ENCODE measurements at places on chromosomes 12 and 14. TPM values are rescaled to one million over a fixed set of nuclear protein-coding genes. Genes with fewer than 3 reads are reported as not detected.
A peak's percentile ranks its signal among the peaks of the same experiment; 100 is the strongest.

DNA sequence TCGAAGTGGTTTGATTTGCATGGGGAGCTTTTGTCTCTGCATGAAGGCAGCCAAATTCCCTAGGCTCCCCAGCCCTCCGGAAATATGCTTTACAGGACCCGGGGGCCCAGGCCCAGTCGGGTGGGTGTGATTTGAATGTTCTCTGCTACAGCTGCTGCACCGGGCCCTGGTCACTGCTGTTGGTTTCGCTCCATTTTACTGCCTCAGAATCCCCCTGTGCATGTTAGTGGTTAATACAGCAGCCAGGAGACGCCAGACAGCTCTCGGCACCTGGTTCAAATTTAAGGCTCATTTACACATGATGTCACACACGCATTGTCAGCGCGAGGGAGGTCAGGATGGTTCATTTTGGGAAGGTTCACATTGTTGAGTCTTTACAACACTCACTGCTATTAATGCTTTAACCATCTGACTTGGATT, 99.6 kb downstream of the SLC38A6 start:
- DNase-seq, result no peak
- no peak overlapping the region for H3K4me3 ChIP-seq
- no peak overlapping the region for H3K27ac ChIP-seq
- H3K36me3 ChIP-seq, result no peaks in the 10 kb centered on the region

The ITGB7 gene
- 1.6 TPM for total RNA-seq

- H3K4me3 ChIP-seq, result no peak overlapping the region
- no peaks in the 10 kb centered on the region for H3K4me1 ChIP-seq
- no peaks in the 10 kb centered on the region for H3K27me3 ChIP-seq
These were observed 64.6 kb downstream of the VRK1 start for GRCh38 chr14:96861568-96862310.

The CTSG gene
- total RNA-seq, result not detected

The PRR4 gene
- not detected for total RNA-seq

GRCh38 chr14:53376064-53376463, 222.9 kb upstream of the DDHD1 start:
- no peak overlapping the region for H3K27ac ChIP-seq
- no peaks in the 10 kb centered on the region for H3K4me1 ChIP-seq
- no peaks in the 10 kb centered on the region for H3K27me3 ChIP-seq
- no peaks in the 10 kb centered on the region for H3K36me3 ChIP-seq

DNA sequence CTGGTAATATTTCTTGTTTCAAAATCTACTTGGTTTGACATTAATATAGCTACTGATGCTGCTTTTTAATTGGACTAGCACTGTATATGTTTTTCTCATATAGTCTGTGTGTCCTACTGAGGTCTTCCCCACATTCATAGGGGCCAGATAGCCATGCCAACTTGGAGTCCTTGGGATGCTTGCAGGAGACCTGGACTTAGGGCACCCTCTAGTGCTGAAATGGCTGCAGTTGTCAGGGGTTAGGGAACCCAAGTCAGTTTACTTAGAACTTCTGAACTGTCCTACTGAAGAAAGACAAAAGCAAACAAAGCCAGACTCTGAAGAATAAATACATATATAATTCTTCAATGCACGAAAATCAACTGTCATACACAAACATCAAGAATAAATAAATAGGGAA, 279.9 kb upstream of the SYT1 start:
- no peaks in the 10 kb centered on the region for H3K27me3 ChIP-seq
- H3K36me3 ChIP-seq, result no peaks in the 10 kb centered on the region
- no peak for DNase-seq
- H3K4me3 ChIP-seq, result no peak overlapping the region
- H3K27ac ChIP-seq, result no peak overlapping the region

The OR6C75 gene
- not detected for total RNA-seq

- H3K4me3 ChIP-seq, result no peak overlapping the region
- no peak for DNase-seq
- H3K36me3 ChIP-seq, result no peaks in the 10 kb centered on the region
- H3K4me1 ChIP-seq, result no peaks in the 10 kb centered on the region
- H3K27me3 ChIP-seq, result no peaks in the 10 kb centered on the region
These were observed 84.4 kb upstream of the DDHD1 start for GRCh38 chr14:53237488-53237887.

GRCh38 chr12:77179515-77179914, 114.1 kb upstream of the E2F7 start:
- H3K27me3 ChIP-seq, result no peaks in the 10 kb centered on the region
- H3K4me1 ChIP-seq, result no peaks in the 10 kb centered on the region
- H3K27ac ChIP-seq, result no peak overlapping the region
- no peaks in the 10 kb centered on the region for H3K36me3 ChIP-seq

The CPNE8 gene
- 18.6 TPM for total RNA-seq

GRCh38 chr14:97282210-97283004, 485.2 kb downstream of the VRK1 start:
- no peaks in the 10 kb centered on the region for H3K4me1 ChIP-seq
- DNase-seq, result no peak
- no peaks in the 10 kb centered on the region for H3K36me3 ChIP-seq
- H3K27ac ChIP-seq, result no peak overlapping the region
- no peak overlapping the region for H3K4me3 ChIP-seq

- H3K4me3 ChIP-seq, result no peak overlapping the region
- H3K36me3 ChIP-seq, result no peaks in the 10 kb centered on the region
- H3K4me1 ChIP-seq, result no peaks in the 10 kb centered on the region
- H3K27ac ChIP-seq, result no peak overlapping the region
These were observed 415.7 kb upstream of the ATP2B1 start for GRCh38 chr12:90124289-90124688.

- H3K27me3 ChIP-seq, result no peaks in the 10 kb centered on the region
- no peak overlapping the region for H3K27ac ChIP-seq
- peaks cover 3% of the 10 kb centered on the region for H3K4me1 ChIP-seq
- no peak for DNase-seq
These were observed 2.4 kb upstream of the POP5 start for GRCh38 chr12:120583478-120584030.

- no peaks in the 10 kb centered on the region for H3K27me3 ChIP-seq
- peak overlapping the region; percentile 4 for H3K27ac ChIP-seq
- no peaks in the 10 kb centered on the region for H3K36me3 ChIP-seq
- no peak overlapping the region for H3K4me3 ChIP-seq
These were observed 53.1 kb downstream of the BRMS1L start for GRCh38 chr14:35879151-35879648.

DNA sequence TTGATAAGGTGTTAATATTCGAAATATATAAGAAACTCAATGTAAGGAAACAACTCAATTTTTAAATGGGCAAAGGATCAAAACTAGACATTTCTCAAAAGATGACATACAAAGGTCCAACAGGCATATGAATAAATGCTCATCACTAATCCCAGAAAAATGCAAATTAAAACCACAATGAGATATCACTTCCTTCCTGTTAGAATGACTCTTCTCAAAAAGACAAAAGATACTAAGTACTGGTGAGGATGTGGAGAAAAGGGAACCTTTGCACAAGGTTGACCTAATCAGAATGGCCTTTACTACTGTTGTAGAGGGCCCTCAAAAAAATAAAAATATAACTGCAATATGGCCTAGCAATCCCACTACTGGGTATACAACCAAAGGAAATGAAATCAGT, 383.4 kb downstream of the KCNH5 start:
- H3K4me1 ChIP-seq, result no peaks in the 10 kb centered on the region
- no peaks in the 10 kb centered on the region for H3K36me3 ChIP-seq
- H3K4me3 ChIP-seq, result no peak overlapping the region
- DNase-seq, result no peak

The TEX52 gene
- total RNA-seq, result not detected

GRCh38 chr14:77041881-77042545, 13.5 kb upstream of the IRF2BPL start:
- peaks cover 80% of the 10 kb centered on the region for H3K4me1 ChIP-seq
- no peaks in the 10 kb centered on the region for H3K36me3 ChIP-seq
- no peaks in the 10 kb centered on the region for H3K27me3 ChIP-seq
- peak overlapping the region; percentile 78 for H3K27ac ChIP-seq
- DNase-seq, result no peak

The ADSS1 gene
- total RNA-seq, result 30.2 TPM

The NELL2 gene
- not detected for total RNA-seq

The KCNH3 gene
- not detected for total RNA-seq

DNA sequence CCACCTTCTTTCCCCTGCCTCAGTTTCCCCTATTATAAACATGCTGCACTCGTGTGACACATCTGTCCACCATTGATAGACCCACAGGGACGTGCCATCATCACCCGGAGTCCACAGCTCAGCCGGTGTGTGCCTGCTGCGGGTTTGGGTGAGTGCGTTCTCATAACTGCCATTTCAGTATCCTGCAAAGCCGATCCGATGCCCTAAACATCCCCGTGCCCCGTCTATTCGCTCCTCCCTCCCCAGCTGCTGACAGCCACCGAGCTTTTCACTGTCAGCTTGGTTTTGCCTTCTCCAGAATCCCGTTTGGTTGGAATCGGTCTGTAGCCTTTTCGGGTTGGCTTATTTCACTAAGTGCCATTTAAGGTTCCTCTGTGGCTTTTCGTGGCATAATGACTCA, 3.9 kb downstream of the LRCOL1 start:
- H3K4me1 ChIP-seq, result peaks cover 3% of the 10 kb centered on the region
- H3K36me3 ChIP-seq, result no peaks in the 10 kb centered on the region
- no peak for DNase-seq
- H3K4me3 ChIP-seq, result no peak overlapping the region
- no peak overlapping the region for H3K27ac ChIP-seq

GRCh38 chr12:12648284-12648683, 36.6 kb downstream of the CREBL2 start:
- no peak overlapping the region for H3K27ac ChIP-seq
- no peaks in the 10 kb centered on the region for H3K27me3 ChIP-seq
- H3K4me3 ChIP-seq, result no peak overlapping the region
- H3K4me1 ChIP-seq, result no peaks in the 10 kb centered on the region
- DNase-seq, result no peak
- peaks cover 6% of the 10 kb centered on the region for H3K36me3 ChIP-seq

DNA sequence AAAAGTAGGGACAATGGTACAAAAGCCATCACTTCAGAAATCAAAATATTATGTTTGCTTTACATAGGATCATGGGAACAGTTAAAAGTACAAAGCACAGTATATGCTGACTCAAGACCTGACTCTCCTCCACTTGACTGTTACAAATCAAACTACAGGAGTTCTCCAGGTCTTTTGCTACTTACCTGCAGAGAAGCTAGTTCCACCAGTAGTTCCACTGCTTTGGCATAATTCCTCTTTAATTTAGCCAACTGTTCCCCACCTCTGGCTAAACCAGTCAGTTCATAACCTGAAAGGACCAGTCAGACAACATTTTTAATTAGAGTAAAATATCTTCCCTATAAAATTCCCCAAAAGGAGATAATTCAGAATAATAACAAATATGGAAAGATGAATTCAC, 14.0 kb downstream of the ATP6V1D start:
- H3K36me3 ChIP-seq, result peaks cover 59% of the 10 kb centered on the region
- no peak overlapping the region for H3K27ac ChIP-seq
- no peaks in the 10 kb centered on the region for H3K4me1 ChIP-seq
- no peak for DNase-seq
- H3K4me3 ChIP-seq, result no peak overlapping the region

The FGF23 gene
- not detected for total RNA-seq

The KRT79 gene
- total RNA-seq, result not detected

The TPPP2 gene
- not detected for total RNA-seq

GRCh38 chr12:1287446-1287975, 296.5 kb downstream of the ERC1 start:
- no peaks in the 10 kb centered on the region for H3K4me1 ChIP-seq
- DNase-seq, result no peak
- H3K27ac ChIP-seq, result no peak overlapping the region
- H3K27me3 ChIP-seq, result no peaks in the 10 kb centered on the region
- no peak overlapping the region for H3K4me3 ChIP-seq
- H3K36me3 ChIP-seq, result no peaks in the 10 kb centered on the region

- no peaks in the 10 kb centered on the region for H3K27me3 ChIP-seq
- no peak overlapping the region for H3K27ac ChIP-seq
- no peak overlapping the region for H3K4me3 ChIP-seq
- no peaks in the 10 kb centered on the region for H3K36me3 ChIP-seq
These were observed 19.4 kb downstream of the TMEM106C start for GRCh38 chr12:47982770-47983169.

GRCh38 chr14:29927376-29928116, at the start of gene PRKD1:
Gene PRKD1, minus strand, starts transcription at chr14:29927847.
- peak within 1 kb of the TSS; percentile 85 for H3K4me3 ChIP-seq
- no peaks in the 10 kb centered on the region for H3K27me3 ChIP-seq
- no peaks in the 10 kb centered on the region for H3K4me1 ChIP-seq
- no peak for DNase-seq
- no peaks in the 10 kb centered on the region for H3K36me3 ChIP-seq

- no peaks in the 10 kb centered on the region for H3K27me3 ChIP-seq
- H3K4me3 ChIP-seq, result no peak overlapping the region
- H3K36me3 ChIP-seq, result no peaks in the 10 kb centered on the region
- H3K4me1 ChIP-seq, result no peaks in the 10 kb centered on the region
- DNase-seq, result no peak
These were observed 66.2 kb upstream of the BEGAIN start for GRCh38 chr14:100653409-100653808.

- peak within 1 kb of the TSS; percentile 98 for H3K27ac ChIP-seq
- peaks cover 15% of the 10 kb centered on the region for H3K36me3 ChIP-seq
- peak within 1 kb of the TSS; percentile 84 for H3K4me3 ChIP-seq
- no peaks in the 10 kb centered on the region for H3K27me3 ChIP-seq
- no peak for DNase-seq
These were observed at the start of gene TNS2 for GRCh38 chr12:53049571-53050318. Gene TNS2, plus strand, starts transcription at chr12:53050065. Its CDS starts 121 bp downstream, at chr12:53050186.

GRCh38 chr12:55972911-55973598, 823 bp upstream of the RAB5B start:
- peaks cover 3% of the 10 kb centered on the region for H3K4me1 ChIP-seq
- H3K36me3 ChIP-seq, result no peaks in the 10 kb centered on the region
- H3K4me3 ChIP-seq, result peak overlapping the region; percentile 53
- H3K27me3 ChIP-seq, result no peaks in the 10 kb centered on the region
- DNase-seq, result no peak

- no peaks in the 10 kb centered on the region for H3K27me3 ChIP-seq
- no peak overlapping the region for H3K4me3 ChIP-seq
- peaks cover 25% of the 10 kb centered on the region for H3K4me1 ChIP-seq
- no peak for DNase-seq
These were observed 80.2 kb downstream of the ANO6 start for GRCh38 chr12:45296046-45296586.

The FOS gene
- total RNA-seq, result 4,268 TPM

GRCh38 chr12:70598467-70599193, 38.6 kb downstream of the PTPRB start:
- no peaks in the 10 kb centered on the region for H3K27me3 ChIP-seq
- no peak overlapping the region for H3K4me3 ChIP-seq
- H3K27ac ChIP-seq, result no peak overlapping the region
- H3K36me3 ChIP-seq, result no peaks in the 10 kb centered on the region

GRCh38 chr14:30134936-30135335, 207.3 kb upstream of the PRKD1 start:
- H3K36me3 ChIP-seq, result no peaks in the 10 kb centered on the region
- DNase-seq, result no peak
- no peaks in the 10 kb centered on the region for H3K4me1 ChIP-seq
- H3K27ac ChIP-seq, result no peak overlapping the region
- no peak overlapping the region for H3K4me3 ChIP-seq
- no peaks in the 10 kb centered on the region for H3K27me3 ChIP-seq

The CABP1 gene
- total RNA-seq, result 0.32 TPM

The AEBP2 gene
- total RNA-seq, result 29.6 TPM

- H3K36me3 ChIP-seq, result no peaks in the 10 kb centered on the region
- peak overlapping the region; percentile 89 for H3K27ac ChIP-seq
- peak overlapping the region; percentile 86 for H3K4me3 ChIP-seq
- DNase-seq, result peak; percentile 91
- no peaks in the 10 kb centered on the region for H3K27me3 ChIP-seq
These were observed 18.2 kb upstream of the RNASE12 start for GRCh38 chr14:20609215-20610001.

Measured in ascending aorta (tissue), 2 donors.